Stimulated activated CD4-positive, alpha-beta T cell treated with anti-CD3 and anti-CD28 coated beads, TNF-alpha, amount 100 ng/mL, for 1 hour (primary cell): ENCODE measurements at places on chromosomes 12 and 14.

- no peak for DNase-seq
Observed at GRCh38 chr12:106978035-106978800, 8.7 kb downstream of the MTERF2 start.

DNA sequence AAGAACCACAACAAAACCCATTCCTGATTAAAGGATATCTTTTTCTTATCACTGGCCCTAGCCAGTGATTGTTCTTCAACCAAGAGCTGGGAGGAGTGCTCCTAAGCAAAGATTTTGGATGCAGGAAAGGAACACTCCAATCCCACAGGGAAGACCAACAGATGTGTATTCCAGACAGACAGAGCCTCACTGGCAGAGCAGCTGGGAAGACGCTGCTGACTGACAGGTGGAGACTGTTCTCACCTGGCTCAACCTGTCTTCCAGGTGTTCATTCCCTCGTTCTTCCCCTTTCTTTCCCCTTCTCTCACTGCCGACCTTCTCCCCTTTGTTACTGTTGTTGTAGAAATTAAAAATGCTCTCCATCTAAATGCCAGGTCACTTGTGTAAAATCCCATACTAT lies 89.7 kb upstream of the CCDC198 start:
- DNase-seq, result no peak

DNA sequence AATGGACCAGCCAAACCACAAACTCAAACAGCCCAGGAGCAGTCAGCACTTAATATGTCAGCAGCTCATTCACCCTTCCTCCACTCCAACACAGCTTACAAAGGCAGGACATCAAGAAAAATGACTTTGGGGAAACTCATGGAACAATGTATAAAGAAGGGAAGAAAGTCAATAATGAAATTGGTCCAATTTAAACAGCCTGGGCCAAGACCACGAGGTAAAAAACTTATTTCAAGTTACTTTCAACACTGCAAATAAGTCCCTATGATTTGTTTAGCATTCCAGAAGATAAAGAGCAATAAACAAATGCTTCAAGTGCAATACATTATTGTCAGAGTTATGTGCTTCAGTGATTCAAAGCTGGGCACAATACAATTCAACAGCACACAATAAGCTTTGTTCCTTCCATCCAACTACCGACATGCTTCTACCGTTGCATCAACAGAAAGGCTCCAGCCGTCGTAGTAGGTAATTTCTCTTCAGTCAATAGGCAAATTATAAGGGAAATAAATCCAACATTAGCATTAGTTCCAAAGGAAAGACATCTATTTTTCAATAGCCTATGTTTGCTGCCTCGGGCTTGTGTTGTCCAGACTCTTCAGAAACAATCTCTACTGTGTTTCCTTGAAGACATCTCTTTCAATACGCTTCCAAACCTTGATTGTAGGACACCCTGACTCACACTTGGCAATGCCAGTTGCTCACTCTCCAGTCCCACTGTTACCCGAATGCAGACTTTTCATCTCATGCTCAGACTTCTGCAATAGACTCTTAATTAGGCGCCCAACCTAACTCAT lies 225.7 kb downstream of the NUAK1 start:
- no peak for DNase-seq

- DNase-seq, result no peak
Observed at GRCh38 chr14:23113431-23114119, 5.5 kb downstream of the CEBPE start.

DNA sequence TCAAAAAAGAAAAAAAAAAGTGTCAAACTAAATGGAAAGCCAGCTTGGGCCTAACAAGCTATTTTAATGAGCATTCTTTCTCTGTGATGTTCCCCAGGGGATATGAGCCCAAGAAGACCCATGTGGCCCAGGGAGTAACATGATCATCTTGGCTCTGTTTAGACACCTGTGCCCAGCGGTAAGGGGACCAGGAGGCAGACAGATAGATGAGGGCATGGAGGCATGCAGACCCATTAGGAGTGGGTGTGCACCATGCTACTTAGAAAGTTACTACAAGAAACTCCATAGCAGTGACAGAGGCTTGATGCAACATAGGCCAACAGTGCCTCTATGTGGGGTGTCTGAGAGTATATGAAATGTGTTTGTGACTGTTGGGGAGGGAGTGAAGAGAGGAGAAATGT lies 3.1 kb upstream of the CREBL2 start:
- no peak for DNase-seq

DNA sequence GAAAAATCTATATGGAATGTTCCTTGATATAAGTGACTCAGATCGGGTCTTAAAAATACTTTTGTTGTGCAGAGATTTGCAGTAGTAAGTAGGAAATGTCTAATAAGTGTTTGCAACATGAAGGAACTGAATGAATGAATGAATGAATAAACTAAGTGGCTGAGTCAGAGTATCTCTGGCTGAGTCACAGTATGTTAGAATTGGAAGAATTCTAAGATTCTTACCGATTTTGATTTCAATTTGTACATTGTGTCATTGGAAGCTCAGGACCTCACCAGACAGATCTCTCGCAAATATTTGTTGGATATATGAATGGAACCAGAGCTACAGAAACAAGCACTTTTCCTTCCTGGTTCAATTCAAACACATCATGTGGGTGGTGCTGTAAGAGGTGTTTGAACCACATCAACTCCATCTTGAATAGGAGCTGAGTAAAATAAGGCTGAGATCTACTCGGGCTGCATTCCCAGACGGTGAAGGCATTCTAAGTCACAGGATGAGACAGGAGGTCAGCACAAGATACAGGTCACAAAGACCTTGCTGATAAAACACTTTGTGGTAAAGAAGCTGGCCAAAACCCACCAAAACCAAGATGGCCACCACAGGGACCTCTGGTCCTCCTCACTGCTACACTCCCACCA lies 123.9 kb upstream of the FOXN3 start:
- DNase-seq, result no peak

DNA sequence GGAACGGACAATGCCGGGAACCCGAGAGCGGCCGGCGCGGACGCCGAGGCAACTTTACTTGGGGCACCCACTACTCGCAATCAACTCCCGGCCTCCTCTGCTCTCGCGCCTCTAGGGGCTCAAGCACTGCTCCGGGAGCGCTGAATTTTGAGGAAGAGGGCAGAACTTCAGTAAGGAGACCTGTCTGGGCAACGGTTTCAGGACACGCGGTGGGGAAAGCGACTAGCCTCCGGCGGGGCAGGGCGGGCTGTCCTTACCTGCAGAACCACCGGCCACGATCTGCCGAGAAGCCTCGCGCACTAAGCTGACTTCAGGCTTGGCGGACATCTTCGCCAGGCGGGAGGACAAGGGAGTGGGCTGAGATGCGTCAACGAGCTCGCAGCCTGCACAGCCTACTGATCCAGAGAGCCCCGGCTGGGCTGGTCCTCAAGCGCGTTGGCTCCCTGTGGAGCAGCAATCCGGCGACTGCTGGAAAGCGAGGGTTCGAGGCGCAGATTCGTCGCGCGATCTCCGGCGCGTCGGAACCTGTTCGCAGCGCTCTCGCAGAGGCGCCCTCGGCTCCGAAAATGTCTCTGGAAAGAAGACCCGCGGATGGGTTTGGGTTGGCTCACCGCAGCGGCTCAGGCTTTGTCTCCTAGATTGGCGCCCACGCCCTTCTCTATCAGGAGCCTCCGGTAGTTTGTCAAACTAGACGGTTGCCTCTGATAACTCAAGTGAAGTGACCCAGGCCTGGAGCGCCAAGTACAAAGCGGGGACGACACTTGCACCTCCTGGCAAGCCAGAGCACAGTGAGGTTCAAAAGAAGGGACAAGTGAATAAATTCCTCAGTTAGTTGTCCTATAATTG lies at the start of gene SLC25A21:
Gene SLC25A21 (minus strand): TSS at position 583 of the 846 bp plus-strand sequence.
- DNase-seq, result no peak

DNA sequence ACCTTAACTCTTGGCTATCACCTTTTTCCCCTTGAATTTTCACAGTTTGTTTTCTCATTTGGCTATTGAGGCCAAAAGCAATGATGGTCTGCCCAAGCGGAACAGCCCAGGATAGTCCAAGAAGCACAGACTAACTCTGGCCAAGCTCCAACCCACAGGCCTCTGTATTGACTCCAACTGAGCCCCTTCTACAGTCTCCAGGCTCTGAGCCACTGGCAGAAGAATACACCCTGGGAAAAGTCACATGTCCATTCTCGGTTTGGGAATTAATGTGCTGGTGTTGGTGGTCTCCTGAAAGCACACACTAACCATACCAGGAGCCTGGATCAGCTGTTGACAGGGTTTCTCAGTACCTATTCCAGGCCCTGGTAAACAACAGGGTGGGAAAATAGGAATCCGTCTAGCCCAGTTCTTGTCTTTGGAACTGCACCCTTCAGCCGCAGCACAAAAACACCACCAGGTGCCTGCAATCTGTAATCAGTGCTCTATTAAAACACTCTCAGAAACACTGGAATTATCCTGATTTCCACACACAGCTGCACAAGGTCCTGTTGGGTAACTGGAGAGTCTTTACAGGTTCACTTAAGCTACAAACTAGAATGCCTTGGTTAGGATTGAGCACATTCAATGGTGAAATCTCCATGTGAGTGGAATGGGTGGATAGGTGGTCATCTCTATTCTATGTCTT lies 63.6 kb downstream of the STXBP6 start:
- no peak for DNase-seq

GRCh38 chr14:101977311-101978071 lies 13.1 kb downstream of the DYNC1H1 start:
- no peak for DNase-seq

DNA sequence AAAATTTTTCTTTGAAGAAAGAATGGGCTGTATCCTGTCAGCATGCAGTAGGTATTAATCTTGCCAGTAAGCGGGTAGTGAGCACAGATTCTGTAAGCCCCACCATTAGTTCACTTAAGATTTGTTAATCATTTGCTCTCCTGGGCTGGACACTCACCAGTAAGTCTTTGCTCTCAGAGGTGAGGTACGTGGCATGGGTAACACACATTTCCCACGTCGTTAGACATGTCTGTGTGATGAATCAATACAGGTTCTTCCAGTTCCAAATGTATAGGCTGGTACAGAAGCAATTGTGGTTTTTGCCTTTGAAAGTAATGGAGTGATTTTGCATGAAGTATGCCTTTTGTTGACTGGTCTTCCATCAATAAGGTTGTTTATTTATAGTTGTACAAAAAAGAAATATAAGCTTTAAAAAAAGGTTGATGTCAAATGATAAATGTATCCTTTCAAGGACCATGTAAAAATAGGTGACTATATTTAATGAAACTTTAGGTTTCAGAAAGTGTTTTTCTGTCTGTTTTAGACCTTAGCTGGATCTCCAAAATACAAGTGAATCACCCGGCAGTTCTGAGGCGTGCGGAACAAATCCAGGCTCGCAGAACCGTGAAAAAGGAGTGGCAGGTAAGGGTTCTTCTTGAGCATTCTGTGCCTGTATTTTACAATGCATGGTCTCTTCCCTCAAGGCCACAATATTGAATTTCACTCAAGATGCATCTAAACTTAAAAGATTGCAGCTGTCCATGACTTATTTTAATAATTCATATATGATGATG lies 45.5 kb downstream of the DERA start:
- no peak for DNase-seq

GRCh38 chr14:79407572-79407971 lies 803.7 kb downstream of the DIO2 start:
- no peak for DNase-seq

- DNase-seq, result no peak
Observed at GRCh38 chr12:1575408-1576401, 18.7 kb downstream of the FBXL14 start.

DNA sequence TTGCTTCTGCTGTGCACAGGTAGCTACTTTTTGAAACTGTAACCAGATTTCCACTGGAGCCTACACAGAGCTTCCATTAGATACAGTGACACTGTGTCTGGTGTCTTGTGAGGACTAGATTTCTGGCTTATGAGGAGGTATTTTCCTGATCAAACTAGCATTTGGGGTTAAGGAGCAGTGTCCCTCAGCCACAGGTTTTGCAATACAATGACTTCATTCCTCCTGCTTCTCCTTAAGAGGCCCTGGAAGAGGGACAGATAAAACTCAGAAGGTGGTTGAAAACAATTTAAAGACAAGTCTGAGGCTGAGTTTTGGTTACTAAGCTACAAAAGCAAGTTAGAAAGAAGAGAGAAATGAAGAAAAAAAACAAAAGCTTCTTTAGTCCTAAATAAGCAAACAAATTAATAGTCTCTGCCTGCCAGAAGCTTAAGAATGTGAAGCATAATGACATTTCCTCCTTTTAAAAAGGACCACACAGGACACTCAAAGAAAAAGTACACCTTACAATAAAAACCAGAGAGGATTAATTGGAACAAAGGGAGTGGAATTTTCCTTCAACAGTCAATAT lies 53.0 kb downstream of the PKP2 start:
- no peak for DNase-seq

DNA sequence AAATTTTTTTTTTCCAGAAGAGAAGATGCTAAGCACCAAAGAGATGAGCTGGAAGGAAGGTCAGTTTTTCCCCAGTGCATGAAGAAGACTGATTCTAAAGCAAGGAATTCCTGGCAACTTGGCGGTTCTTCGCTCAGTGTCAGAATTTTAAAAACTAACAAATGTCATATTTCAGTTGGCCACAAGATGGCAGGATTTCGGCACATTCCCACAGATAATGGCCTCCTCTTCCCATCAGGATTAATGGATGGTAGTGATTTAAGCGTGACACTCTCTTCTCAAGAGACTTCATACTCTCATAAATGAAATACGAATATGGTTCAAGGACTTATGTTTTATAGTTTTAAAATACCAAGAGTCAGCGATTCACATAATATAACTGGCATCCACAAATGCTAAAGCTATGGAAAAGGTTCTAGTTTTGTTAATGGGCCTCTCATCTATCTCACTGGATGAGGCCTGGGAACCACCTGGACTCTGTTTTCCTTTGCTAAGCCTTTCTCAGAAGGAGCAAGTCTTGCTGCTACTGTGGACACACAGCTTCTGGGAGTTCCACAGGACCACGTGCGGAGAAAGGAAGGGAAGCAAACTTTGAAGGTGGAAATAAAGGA lies 46.1 kb upstream of the PTPRO start:
- no peak for DNase-seq

GRCh38 chr14:69932391-69932790 lies 53.2 kb downstream of the SMOC1 start:
- no peak for DNase-seq

- DNase-seq, result no peak
Observed at GRCh38 chr12:30757316-30757715, 2.6 kb upstream of the CAPRIN2 start.

GRCh38 chr14:60188115-60188514 lies 22.9 kb upstream of the DHRS7 start:
- no peak for DNase-seq

- DNase-seq, result no peak
Observed at GRCh38 chr12:117377758-117378157, 16.3 kb upstream of the NOS1 start.

- DNase-seq, result no peak
Observed at GRCh38 chr14:94346841-94347240, 23.7 kb upstream of the SERPINA6 start.

GRCh38 chr12:28340261-28341045 lies 150.2 kb downstream of the CCDC91 start:
- no peak for DNase-seq
